NCI-H1105 treated with DMSO at 0.1 percent for 48 hours (cell line): ENCODE measurements at places on chromosomes 2 and 18.

GRCh38 chr2:129623783-129624182 lies 355.7 kb upstream of the RAB6C start:
- DNase-seq = no peak

DNA sequence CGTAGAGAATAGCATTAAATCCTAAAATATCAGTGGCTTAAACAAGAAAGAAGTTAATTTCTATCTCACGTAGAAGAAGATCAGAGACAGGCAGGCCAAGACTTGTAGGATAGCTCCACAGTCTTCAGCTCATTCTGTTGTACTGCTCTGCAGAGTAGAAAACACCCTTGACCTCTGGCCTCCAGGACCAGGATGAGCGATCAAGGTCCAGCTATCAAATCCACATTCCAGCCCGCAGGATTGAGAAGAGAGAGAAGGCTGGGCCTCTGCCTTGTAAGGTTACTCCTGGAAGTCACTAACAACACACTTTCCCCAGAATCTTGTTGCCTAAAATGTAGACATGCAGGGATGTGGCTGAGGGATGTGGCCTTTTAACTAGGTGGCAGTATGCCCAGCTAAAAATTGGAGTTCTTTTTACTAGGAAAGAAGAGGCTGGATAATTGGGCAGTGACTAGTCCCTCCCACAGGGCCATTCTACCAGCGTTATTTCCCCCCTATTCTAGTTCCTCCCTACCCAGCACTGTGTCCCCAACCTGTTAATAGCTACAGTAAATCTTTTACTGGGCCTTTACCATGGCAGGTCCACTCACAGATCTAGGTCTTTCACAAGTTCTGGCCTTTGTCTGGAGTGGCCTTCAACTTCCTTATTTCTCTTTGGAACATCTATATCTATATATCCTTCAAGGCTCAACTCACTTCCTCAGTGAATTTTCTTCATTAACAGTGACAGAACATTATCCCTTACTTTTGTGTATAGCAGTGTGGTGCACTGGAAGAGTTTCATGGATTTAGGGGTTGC lies 165.0 kb downstream of the DIS3L2 start:
- DNase-seq = no peak

DNA sequence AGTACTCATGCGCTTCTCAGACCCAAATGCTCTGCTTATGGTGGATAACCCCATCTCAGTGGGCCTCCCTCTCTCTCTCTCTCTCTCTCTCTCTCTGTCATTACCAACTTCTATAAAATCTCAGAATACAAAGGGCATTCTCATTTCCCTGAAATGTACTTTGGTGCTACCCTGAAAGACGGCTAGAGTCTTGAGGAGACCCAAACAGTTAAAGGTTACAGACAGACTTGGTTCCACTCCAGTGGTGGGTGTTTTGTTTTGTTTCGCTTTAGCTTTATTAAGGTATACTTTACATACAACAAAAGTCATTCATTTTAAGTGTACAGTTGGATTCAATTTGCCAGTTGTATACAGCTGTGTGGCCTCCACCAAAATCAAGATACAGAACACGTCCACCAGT lies 60.9 kb downstream of the BCL11A start:
- no peak for DNase-seq

- peak; percentile 68 for DNase-seq
These were observed 172.8 kb upstream of the RBMS1 start for GRCh38 chr2:160666154-160667060.

DNA sequence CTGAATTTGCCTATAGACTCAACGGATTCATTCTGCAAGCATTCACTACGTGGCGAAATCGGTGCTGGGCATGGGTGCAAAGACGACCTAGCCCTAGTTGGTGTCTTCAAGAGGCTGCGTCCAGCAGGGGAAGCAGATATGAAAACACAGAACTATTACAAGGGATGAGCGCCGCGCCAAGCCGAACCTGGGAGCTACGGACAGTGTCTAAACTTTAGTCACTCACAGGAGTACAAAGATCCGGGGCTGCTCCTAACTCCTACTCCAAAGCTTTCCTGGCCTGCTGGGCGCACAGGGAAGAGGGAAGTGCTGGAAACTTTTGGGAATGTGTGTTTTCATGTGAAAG lies 732 bp upstream of the ANXA4 start:
- DNase-seq = no peak

GRCh38 chr2:127124426-127124825 lies 17.5 kb upstream of the BIN1 start:
- DNase-seq = no peak

DNA sequence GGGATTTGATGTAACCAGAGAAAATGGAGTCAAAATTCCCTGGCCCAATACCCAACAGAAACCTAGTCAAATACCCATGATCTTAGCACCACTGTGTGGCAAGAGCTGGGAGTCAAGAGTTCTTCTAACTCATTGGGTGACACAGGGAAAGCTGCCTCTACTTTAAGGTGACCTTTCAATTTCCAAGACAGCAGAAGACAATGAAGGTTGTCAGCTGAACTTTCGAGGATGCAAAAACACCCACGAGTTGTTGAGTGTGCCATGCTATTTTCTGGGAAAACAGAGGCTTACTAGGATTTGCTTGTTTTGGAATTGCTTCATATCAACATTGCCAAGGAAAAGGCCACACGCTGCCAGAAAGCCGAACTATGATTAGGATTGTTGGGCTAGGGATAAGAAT lies 61.6 kb upstream of the CYRIA start:
- no peak for DNase-seq

GRCh38 chr2:145845207-145845894 lies 1325.4 kb upstream of the ZEB2 start:
- DNase-seq = peak; percentile 51

- DNase-seq = peak; percentile 10
These were observed 29.5 kb downstream of the COL5A2 start for GRCh38 chr2:189150033-189150432.

DNA sequence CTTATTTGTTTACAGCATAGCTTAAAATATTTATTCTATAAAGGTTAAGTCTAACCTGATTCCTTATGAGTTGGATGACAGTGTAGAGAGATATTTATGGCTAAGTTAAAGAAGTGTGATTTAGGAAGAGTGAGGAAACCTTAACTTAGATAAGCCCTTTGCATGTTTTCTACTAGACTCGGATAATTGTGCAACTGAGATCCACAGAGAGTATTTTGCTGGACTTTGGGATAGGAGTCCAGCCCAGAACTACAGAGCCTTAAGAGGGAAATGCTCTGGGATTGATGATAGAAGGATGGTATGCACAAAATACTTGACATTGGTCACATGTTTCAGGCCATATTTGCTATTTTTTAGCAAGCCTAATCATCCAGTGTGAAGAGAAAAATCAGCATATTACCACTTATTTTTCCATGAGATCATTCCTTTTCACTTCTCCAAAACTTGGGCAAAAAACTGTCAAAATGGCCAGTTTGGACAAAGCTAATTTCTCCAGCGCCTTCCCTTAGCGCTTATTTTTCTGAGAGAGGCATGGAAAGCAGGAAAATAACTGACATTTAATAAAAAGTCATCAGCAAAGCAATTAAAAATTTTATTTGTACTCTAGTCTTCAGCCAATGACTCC lies 3.1 kb downstream of the CD28 start:
- DNase-seq = no peak

- DNase-seq = no peak
These were observed 9.0 kb upstream of the CTIF start for GRCh38 chr18:48529796-48530195.

DNA sequence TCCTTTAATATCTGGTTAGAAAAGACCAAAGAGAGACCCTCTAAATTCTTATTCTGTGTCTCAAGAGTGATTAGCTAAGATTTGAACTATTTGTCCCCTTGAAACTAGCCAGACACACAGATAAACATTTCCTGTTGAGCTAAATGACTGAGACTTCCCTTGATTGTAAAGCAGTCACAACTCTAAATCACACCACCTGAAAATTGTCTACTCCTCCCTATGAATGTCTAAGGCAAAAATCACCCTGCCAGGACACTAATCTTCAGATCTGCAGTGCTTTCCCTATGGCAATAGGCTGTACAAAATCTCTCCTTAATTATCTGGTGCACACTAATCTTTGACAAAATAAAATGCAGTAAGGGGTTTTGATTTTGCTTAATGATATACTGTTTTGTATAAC lies 200.5 kb upstream of the GULP1 start:
- no peak for DNase-seq

GRCh38 chr2:38266382-38267061 lies 110.6 kb downstream of the ATL2 start:
- DNase-seq = no peak

GRCh38 chr2:143083636-143084035 lies 45.6 kb upstream of the ARHGAP15 start:
- DNase-seq = no peak

DNA sequence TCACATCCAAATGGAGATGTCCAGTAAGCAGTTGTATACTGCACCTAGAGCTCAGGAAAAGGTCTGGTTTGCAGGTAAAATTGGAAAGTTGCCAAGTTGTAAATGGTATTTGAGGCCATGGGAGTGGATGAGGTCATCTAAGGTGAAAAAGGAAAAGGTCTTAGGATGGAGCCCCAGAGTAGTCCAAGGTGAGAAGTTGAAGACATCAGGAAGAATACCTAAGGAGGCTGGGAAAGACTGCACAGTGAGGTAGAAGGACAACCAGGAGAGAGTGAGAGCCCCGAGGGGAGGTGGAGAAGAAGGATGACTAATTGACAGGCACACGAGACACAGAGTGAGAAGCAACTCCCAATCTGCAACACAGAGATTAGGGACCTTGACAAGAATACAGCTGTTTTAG lies 10.7 kb downstream of the DPP4 start:
- no peak for DNase-seq

DNA sequence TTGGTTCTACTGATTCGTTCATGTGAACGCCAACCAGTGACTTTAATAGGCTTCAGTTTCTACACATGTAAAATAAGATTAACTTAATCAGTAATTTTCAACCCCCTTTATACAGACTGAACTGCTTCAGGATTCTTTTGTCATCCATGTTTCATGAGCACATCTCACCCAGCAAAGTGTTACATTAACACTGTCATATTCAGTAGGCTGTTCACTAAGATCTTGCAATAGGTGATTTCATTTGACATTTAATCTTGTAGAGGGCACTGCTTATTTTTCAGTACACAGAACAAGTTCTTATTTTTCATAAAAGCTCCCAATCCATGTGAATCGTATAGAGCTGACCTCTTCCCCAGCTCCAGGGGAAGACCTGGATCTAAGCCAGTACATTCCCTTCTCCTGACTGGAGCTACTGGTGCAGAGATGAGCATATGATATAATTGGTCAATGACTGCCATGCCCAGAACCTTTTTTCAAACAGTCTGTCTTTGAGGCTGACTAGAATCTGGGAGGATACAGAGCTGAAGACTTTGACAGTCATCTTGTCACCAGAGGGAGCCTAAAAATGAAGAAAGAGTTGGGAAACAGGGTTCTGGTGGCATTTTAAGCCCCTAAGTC lies 72.2 kb upstream of the CHRNA1 start:
- no peak for DNase-seq

- DNase-seq = no peak
These were observed 152.7 kb downstream of the CERS6 start for GRCh38 chr2:168608796-168609195.

DNA sequence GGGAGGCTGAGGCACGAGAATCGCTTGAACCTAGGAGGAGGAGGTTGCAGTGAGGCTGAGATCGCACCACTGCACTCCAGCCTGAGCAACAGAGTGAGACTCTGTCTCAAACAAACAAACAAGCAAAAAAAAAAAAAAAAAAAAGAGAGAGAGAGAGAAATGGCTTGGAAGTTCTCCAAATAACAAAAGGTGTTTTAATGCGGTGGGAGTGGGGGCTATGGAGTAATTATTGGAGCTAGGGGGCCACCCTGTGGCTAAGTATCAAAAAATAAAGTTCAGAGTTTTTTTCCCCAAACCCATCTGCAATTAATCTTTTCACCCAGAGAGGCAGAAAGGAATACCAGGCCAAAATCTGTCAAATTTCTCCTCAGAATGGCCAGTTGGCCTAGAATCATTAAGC lies 23.0 kb upstream of the CEP68 start:
- no peak for DNase-seq

DNA sequence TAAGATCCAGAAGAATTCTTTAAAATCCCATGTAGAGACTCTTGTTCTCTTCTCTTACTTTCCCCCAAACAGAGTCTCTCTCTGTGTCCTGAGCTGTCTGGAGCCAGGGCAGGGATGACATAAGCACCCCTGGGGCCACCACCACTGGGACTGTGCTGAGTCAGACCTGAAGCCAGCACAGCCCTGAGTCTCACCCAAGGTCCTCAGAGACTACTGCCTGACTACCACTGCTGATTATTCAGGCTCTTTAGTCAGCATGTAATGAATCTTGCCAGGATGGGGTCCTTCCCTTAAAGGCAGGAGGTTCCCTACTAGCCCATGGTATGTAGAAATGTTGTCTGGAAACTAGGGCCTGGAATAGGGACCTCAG lies 34.9 kb upstream of the DYNC1I2 start:
- no peak for DNase-seq

DNA sequence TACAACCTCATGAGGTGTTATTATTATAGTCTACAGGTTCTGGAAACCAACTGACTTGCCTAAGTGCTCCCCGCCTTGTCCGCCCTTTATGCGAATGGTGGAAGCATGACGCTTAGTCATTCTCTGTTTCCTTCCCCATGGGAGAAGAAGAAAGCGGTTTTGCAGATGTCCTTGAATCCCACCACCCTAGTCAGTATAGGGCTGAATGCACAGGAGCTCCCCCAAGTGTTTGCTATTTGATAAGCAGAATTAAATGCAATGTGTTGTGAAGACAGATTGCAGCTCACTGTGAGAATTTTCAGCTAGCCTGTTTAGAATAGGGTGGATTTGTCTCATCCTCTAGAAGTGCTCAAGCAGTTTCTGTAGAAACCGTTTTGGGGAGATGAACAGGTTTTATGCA lies 652.0 kb downstream of the DCC start:
- no peak for DNase-seq
